ENCODE measurements at places on chromosomes 16 and 17. TPM values are rescaled to one million over a fixed set of nuclear protein-coding genes. Genes with fewer than 3 reads are reported as not detected.

FOXN1 gene
- not detected for total RNA-seq

PPL gene
- total RNA-seq: 46.3 TPM

MTSS2 gene
- total RNA-seq: 13.6 TPM

SLC12A3 gene
- not detected for total RNA-seq

TUFM gene
- total RNA-seq: 111 TPM

ARL4D gene
- 14.9 TPM for total RNA-seq

KRT39 gene
- 0.17 TPM for total RNA-seq

PSMD12 gene
- 20.2 TPM for total RNA-seq

GP1BA gene
- total RNA-seq: not detected

IL17C gene
- total RNA-seq: not detected

WFIKKN1 gene
- 0.09 TPM for total RNA-seq

NDUFAF8 gene
- total RNA-seq: 71.5 TPM

PPY gene
- not detected for total RNA-seq

TPPP3 gene
- 2.0 TPM for total RNA-seq

ADAM11 gene
- total RNA-seq: 0.32 TPM

XYLT2 gene
- total RNA-seq: 45.2 TPM

RPL27 gene
- 1,668 TPM for total RNA-seq

DUS1L gene
- 34.8 TPM for total RNA-seq

CIITA gene
- total RNA-seq: 0.26 TPM

GRAPL gene
- 0.16 TPM for total RNA-seq

ESRP2 gene
- total RNA-seq: 0.16 TPM

TBC1D26 gene
- under 0.01 TPM for total RNA-seq

MPP2 gene
- total RNA-seq: 3.6 TPM

CIBAR2 gene
- total RNA-seq: not detected

LITAFD gene
- not detected for total RNA-seq

ATP1B2 gene
- total RNA-seq: not detected

RNF112 gene
- 0.34 TPM for total RNA-seq

GLIS2 gene
- total RNA-seq: 3.1 TPM

PLCG2 gene
- total RNA-seq: 0.16 TPM

EVI2A gene
- total RNA-seq: 2.4 TPM

RND2 gene
- 0.60 TPM for total RNA-seq

CD300E gene
- not detected for total RNA-seq

HIGD1B gene
- not detected for total RNA-seq

EFCAB5 gene
- 1.1 TPM for total RNA-seq

ACSM2A gene
- not detected for total RNA-seq

HOXB2 gene
- 2.3 TPM for total RNA-seq

Data from bronchial smooth muscle cell (primary cell).